ENCODE measurements at places on chromosomes 11 and 22.

- peak; percentile 94 for DNase-seq
These were observed 34.4 kb downstream of the NRXN2 start for GRCh38 chr11:64688534-64688982.

DNA sequence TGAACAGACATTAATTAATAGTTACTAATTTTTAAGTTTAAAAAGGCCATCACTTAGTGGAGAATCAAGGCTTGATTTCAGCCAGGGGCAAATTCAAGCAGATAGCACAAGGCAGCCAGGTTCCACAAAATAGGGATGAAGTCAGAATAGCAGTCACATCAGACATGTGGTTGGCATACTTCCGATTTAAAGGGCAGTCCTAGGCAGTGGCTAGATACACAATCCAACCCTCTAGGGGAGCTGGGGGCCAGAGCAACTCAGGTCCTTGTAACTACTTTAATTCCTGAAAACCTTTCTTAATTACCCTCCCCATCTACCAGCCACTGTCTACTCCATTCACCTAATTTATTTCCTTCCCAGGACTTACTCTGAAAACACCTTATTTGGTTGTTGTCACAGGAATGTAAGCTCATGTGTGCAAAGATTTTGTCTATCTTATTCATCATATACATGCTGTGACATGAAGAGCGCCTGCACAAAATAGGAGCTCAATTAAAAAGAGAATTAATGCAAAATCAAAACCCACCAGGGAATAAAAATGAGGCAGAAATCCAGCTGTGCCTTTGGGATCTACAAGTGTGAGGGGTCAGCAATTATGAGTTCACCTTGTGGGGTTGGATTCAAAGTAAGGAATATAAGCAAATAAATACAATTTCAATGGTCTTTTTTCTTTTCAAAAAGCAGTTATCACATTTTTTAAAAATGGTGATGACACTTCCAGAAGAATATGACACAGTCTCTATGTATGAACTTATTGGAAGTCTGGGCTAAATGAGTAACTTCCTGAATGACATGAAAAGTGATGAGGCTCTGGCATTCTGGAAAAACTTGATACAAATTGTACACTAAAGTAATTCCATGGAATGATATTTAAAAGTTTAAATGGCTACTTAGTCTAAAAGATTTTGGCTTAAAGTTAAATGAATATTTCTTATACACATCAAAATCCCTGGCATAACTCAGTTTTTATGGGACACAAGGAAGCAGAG lies 53.8 kb downstream of the COPB1 start:
- no peak for DNase-seq

GRCh38 chr11:121590772-121591404 lies 138.1 kb upstream of the SORL1-AS1 start:
- DNase-seq = no peak

GRCh38 chr11:77886401-77886800 lies 65.5 kb downstream of the AAMDC start:
- no peak for DNase-seq

GRCh38 chr11:16933291-16933690 lies 80.9 kb downstream of the PLEKHA7 start:
- no peak for DNase-seq

- no peak for DNase-seq
These were observed 3.9 kb upstream of the ZBED5 start for GRCh38 chr11:10861799-10862198.

DNA sequence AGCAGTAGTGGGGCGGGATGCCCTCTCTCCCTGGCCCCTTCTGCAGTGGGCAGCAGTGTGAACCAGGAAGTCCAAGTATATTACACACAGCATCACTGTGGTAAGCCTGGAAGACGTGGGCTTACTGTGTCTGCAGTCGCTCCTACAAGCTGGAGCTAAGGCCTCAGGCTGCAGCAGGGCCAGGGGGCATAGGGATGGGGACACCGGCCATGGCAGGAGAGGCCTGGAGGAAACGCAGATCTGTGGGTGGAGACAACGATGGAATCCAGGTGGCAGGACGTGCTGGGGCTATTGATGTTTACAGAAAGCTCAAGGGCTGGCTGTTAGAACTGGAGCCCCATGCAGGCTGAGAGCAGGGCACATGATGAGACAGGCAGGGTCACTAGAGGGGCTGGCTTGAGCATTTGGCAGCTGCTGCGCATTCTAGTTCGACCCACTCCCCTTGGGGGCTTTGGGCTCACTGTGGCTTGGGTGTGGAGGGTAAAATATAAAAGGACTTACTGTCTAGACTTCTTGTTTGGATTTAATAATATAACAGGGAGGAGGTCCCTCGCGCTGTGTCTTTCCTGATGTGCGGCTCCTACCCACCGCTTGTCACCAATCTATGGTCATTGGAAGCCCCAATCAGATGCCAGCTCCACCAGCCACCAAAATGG lies 539.5 kb downstream of the TBC1D22A start:
- DNase-seq = no peak

DNA sequence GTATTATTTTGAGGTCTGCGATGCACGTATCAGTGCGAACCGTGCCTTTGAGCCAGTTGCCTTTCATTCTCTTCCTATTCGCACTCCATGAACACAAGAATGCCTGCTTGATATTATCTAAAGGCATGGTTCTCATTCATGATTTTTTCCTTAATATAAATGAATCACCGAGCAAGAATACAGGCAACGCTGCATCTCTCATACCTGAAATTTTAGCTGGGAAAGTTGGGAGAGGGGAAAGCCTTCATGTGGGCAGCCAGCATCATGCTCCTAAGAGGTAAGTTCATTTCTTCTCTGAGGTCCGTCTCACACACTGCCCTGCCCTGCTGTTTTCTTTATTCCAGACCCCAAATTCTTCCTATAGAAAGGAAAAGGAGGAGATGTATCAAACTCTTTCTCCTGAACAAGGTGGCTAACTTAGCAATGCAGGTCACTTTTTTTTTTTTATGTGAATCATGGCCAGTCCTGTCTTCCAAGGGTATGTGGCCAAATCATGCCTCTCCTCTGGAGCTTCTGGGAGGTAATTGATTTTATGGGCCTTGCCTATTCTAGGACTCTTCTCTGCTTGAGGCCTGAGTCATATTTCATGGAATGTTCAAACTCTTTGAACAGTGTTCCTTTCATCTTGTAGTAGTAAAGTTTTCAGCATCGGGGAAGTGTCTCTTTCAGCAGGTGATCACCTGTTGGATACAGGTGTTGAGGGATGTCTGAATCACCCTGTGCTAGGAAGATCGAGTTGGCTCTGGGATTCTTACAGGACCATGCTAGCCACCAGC lies 3.2 kb downstream of the GLB1L2 start:
- no peak for DNase-seq

GRCh38 chr22:38927033-38927781 lies 30.2 kb upstream of the APOBEC3A start:
- peak; percentile 74 for DNase-seq

DNA sequence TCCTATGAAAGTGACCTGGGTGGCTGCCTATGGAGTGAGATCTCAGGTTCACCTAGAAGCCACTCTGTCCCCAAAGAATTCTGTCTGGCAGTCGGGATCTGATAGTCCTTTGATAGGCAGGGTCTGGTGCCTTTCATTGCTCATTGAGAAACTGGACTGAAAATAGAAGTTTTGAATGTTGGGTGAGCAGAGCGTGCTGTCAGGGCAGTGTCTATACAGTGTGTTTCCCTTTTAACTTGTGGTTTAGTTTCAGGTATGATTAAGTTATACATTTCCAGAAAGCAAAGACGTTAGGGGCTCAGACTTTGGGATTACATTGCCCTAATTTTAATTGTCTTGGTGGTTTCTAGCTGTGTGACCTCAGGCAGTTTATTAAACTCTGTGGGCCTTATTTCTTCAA lies 111.3 kb upstream of the PAX6 start:
- no peak for DNase-seq

- DNase-seq = no peak
These were observed 62.0 kb upstream of the THY1 start for GRCh38 chr11:119484741-119485605.

DNA sequence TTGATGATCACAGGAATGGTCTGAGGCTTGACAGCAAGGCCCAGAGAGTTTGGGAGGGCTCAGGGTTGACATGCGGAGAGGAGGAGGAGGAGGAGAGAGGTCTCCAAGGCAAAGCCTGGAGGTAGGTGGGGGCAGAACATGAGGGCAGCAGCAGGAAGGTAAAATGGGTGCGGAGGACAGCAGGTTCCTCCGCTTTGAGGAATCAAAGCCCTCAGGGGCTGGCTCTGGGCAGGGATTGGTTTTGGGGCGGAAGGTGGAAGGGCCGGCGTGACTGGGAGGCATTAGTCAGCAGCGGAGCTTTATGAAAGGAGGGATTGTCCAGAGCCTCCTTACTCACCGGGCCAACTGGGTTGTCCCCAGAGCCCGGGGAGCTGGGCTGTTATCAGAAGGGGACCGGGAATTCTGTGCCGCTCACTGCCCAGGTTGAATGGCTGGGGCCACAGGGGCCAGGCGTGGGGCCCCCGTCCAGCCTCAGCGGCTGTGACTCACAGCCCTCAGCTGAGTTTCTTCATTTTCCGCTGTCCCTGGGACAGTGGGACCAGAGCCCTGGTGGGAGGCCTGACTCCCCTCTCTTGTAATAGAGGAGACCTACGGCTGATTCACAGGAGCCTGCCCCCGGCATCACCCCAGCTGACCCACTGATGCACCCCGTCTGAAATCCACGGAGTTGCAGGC lies 36.2 kb downstream of the LIF start:
- DNase-seq = no peak

DNA sequence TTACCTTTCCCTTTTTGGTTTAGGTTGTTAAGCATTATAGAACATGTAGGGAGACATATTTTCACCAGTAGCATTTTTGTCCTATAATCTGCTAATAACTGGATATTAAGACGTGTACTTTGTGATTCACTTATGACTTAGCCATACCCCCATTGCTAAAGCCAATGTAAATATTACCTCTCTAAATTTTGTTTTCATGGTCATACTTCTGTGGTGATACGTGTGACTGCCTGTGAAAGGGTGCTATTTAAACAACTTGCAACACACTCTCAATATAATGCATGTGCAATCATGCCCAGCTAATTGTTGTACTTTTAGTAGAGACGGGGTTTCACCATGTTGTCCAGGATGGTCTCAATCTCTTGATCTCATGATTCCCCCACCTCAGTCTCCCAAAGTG lies 36.2 kb upstream of the PAK1 start:
- DNase-seq = no peak

- no peak for DNase-seq
These were observed 124.2 kb downstream of the NCAM1 start for GRCh38 chr11:113085446-113085845.

- no peak for DNase-seq
These were observed 44.4 kb downstream of the ARHGAP42 start for GRCh38 chr11:100731471-100731870.

DNA sequence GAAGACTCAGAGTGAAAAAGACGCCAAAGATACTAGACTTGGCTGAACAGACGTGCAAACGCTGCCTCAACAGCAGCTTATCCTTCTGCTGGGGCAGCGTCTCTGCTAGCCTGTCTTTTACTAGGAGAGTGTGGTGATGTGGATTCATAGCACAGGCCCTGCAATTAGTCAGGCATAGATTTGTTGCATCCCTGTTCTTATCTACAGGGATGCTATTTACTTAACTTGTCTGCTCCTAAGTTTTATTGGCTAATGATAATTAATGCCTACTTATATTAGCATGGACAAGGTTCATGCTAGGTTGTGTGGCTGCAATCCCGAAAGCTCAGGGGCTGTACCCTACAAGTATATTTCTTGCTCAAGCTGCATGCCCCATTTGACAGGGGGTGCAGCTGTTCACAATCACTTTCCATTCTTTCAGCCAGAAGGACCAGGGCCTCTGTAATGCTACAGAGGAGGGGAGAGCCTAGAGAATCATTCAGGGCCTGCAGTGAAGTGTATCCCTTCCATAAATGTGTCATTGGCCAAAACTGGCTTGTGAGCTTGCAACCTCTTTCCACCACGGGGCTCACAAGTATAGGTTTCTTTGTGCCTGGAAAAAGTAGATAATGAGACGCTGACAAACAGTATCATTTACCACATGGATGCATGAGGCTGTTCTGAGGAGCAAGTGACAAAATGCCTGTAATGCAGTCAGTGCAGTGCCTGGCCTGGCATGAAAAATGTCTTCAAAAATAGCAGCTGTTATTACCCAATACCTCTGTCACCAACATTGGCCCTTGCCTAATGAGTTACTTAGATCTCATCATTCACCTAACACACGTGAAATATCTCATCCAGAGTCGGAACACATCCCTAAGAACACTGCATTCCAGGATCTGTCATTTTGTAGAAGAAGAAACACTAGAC lies 685.8 kb upstream of the API5 start:
- no peak for DNase-seq

- DNase-seq = no peak
These were observed 1.7 kb downstream of the C2CD2L start for GRCh38 chr11:119108857-119109221.

- DNase-seq = no peak
These were observed 2.2 kb upstream of the OMP start for GRCh38 chr11:77100166-77101042.

DNA sequence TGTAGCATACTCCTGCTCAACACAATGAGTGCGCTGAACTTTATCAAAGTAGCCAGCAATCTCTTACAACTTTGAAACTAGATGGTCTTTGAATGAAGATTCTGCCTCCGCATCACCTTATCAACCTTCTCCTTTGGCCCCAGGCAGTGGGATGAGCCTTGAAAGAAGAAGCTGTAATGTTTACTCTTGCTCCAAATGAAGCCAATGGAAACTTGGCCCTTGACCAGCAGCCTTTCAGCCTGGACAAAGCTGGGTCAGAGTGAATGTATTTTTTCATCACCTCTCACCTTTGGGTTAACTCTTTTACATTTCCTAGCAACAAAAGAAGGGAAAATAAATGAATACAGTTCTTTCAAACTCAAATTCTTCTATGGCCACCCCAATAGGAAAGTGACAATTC lies 359.1 kb downstream of the KCNA4 start:
- no peak for DNase-seq

GRCh38 chr22:45799291-45799690 lies 127.7 kb downstream of the ATXN10 start:
- no peak for DNase-seq

DNA sequence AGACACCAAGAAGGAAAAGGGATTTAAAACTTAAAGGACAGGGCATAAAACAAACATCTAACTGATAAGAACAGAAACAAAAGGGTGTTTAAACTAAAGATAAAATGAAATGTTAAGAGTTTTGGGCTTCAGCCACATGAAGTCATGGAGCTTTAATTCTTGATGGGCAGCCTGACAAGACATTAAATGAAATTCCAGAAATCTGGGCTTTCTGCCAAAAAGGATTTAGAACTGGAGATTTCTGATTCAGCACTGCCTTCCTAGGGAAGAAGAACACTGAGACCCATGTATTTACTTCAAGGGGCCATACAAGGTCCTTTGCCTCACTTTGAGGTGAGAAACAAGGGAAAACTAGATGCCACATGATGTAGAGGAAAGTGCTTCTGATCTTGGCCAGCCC lies 355.9 kb upstream of the RAG2 start:
- no peak for DNase-seq

GRCh38 chr11:33147559-33147958 lies 13.7 kb downstream of the CSTF3 start:
- DNase-seq = no peak

DNA sequence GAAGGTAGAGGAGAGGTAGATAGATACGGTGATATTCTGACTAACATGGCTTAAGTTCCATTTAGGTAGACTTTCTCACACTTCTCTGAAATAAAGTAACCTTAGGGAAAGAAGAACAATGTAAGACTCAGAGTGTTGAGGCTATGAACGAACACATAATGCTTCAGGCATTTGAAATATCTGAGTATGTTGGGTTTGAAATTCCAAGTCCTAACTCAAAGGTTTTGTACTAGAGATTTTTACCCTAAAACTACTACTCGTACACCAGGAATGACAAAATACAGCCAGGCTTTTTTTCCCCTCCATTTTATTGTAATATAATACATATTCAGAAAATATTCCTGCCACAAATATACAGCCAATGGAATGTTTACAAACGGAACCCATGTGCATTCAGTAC lies 592.6 kb downstream of the ETS1 start:
- no peak for DNase-seq
